ENCODE measurements at places on chromosomes 13 and 19.
A peak's percentile ranks its signal among the peaks of the same experiment; 100 is the strongest.

- no peak for DNase-seq
These were observed 20.4 kb upstream of the ATXN8OS start for GRCh38 chr13:70087247-70087646.

DNA sequence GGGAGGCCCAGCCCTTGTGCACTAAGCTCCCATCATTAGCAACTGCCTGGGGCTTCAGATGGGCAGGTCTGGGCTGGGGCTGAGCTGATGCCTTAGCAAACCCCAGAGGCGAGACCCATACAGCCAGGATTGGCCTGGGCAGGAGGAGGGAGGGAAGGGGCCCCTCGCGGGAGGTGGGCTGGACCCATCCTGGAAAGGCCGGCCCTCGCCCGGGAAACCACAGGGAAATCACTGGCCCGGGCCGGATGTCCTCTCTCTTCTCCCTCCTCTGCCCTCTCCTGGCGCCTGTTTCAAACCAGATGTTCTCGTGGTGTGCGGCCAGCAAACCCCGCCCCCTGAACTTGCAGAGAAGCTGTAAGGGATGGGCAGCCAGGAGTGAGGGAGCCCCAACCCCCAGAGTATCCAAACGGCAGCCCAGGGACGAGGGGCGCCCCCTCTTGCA is 43.1 kb downstream of the TMEM255B start:
- DNase-seq, result peak; percentile 46

- no peak for DNase-seq
These were observed 949.7 kb upstream of the SLITRK1 start for GRCh38 chr13:84831666-84832657.

DNA sequence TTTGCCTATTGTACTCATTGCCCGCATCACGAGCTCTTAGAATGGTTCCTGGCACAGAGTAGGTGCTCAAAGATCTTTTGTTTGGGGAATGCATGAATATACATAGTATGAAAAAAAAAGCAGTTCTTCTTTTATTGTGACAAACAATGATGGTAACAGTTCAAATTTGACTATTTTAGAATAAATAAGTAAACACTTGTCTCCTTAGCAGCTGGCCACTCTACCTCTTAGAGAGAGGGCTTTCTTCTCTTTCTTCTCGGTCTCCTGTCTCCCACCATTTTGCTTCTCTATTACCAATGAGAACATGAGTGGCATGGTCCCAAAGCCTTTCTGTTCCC is 639 bp upstream of the SLAIN1 start:
- DNase-seq, result no peak

DNA sequence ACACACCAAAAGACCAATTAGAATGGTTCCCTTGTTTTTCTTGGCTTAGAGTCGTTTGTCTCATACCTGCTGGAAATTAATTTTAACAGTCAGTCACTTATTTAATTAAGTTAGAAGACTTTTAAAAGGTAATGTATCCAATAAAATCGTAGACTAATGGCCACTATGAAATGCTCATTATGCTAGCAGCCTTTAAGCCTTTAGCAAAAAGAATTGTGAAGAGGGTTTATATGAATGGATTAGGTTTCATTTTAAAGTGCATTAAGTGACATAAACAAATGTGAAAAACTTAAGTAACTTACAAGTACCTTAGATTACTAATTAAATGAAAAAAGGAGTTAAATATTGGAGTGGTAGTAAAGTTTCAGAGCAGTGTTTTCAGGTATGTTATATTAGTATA is 139.6 kb downstream of the RXFP2 start:
- no peak for DNase-seq

- DNase-seq, result no peak
These were observed 8.7 kb upstream of the KLK12 start for GRCh38 chr19:51043497-51043896.

DNA sequence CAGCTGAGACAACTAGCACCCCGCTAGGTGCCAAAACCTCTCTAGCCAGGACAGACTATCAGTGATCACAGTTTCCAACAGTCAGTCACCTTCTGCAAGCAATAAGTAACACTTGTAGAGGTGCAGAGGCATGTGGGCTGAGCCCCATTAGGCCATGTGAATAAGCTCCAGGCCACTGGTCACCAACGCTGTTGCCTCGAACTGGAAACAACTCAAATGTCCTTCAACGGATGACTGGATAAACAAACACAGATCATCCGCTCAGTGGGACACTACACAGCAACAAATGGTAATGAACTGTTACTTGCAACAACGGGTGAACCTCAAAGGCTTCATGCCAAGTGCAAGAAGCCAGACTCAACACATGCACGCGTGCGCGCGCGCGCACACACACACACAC is 27.5 kb upstream of the TMEM160 start:
- DNase-seq, result no peak

DNA sequence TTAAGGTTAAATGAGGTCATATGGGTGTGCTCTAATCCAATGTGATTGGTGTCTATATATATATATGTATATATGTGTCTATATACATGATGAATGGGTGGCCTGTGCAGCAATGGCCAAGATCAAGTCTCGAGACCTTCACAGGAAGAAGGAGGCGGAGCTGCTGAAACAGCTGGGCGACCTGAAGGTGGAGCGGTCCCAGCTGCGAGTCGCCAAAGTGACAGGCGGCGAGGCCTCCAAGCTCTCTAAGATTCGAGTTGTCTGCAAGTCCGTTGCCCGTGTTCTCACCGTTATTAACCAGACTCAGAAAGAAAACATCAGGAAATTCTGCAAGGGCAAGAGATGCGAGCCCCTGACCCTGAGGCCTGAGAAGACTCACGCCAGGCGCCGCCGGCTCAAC is 109.8 kb downstream of the EFNB2 start:
- no peak for DNase-seq

GRCh38 chr13:28534210-28534609 is 39.3 kb upstream of the FLT1 start:
- DNase-seq, result no peak

DNA sequence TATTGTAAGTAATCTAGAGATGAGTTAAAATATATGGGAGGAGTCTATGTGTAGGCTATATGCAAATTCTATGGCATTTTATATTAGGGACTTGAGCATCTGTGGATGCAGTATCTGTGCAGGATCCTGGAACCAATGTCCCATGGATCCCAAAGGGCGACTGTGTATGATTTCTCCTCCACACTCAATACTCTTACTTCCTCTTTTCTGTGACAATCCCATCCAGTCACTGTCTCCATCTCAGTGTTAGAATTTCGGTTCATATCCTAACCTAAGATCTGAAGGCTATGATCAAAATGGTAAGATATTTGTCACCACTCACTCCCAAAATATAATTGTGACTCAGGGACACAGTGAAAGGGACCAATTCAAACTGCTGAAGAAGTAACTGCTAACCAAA is 15.1 kb upstream of the ZNF599 start:
- no peak for DNase-seq

DNA sequence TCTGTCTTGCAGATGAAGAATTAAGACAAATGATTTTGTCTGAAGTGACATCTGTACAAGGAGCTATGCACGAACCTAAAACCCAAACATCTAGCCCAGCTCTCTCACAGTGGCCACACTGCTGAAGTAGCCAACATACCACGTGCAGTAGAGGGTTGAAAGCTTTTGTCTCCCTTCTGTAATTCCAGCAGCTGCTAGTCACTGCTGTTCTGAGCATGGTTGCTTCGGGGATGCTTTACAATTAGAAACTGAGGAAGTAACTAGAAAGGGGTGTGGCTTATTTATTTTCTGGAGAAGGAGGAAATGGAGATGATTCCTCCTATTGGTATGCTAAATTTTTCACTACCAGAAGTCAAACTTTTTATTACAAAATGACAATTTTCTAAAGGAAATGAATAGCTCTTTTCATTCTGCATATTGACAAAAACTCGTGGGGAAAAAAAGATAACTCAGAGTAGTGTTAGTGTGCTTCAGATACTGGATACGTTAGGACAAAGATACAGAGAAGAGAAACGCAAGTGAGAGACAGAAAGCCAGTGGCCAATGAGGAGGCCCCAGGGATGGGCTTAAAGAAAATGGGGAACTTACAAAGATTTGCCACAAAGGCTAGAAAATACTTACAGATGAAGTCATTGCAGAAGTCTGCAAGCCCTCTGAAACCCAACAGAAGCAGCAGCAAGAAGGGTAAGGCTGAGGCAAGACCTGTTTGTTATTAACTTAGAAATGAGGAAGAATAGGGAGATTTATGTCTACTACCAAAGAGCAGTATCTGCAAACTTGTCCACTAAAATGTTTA is 192.7 kb upstream of the MIR17HG start:
- DNase-seq, result no peak

DNA sequence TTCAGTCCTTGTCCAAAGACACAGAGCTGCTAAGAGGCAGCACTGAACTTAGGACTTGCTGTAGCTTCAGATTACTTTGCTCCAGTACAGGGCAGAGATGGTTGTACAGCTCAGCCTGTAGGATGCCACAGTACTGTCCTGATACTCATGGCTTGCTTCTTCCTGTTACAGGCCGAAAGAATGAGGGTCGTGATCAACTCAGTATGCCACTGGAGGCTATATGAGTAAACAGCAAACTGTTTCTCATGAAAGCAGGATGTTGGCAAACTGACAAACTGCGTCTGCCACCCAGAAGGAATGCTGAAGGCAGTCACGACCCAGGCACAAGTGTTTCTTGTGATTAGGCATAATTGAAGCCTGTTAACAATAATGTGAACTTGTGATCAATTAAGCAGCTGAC is 2.8 kb downstream of the ZNF749 start:
- no peak for DNase-seq

- no peak for DNase-seq
These were observed 56.2 kb upstream of the SCEL start for GRCh38 chr13:77479326-77479725.

DNA sequence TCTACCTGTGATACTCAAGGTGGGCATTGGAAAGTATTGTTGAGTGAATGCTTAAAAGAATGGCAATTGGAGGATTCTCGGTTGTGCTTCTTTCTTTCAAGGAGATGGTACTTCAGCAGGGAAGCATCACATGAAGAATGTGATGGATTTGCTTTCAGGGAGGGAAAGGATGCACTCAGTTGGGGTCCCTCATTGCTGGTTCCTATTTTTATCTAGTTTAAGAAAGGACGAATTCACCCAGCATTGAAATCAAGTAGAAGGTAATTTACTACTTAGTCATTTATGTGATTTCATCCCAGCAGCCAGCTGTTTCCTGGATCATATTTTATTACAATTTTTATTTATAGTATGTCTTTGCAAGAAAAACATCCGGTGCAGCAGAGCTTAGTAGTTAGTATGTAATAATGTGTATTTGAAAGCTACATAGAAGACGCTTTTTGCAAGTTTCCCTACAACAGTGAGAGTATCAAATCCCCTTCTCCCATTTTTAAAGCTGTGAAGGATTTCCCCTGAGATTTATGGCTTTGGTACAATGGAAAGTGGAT is 417.9 kb downstream of the GPC5 start:
- no peak for DNase-seq

GRCh38 chr19:38729653-38730469 is 14.4 kb downstream of the CAPN12 start:
- peak; percentile 84 for DNase-seq

GRCh38 chr13:98483601-98484288 is 93.2 kb downstream of the STK24 start:
- no peak for DNase-seq

Data from neural crest cell (in vitro differentiated cells).